Caki2 (cell line): ENCODE measurements at places on chromosomes 7 and 10.

- DNase-seq = peak; percentile 22
These were observed 49.3 kb downstream of the CALML3 start for GRCh38 chr10:5573968-5574641.

- no peak for DNase-seq
These were observed 28.8 kb downstream of the XPNPEP1 start for GRCh38 chr10:109894516-109894915.

- DNase-seq = no peak
These were observed 2.2 kb upstream of the MBLAC1 start for GRCh38 chr7:100124301-100125230.

DNA sequence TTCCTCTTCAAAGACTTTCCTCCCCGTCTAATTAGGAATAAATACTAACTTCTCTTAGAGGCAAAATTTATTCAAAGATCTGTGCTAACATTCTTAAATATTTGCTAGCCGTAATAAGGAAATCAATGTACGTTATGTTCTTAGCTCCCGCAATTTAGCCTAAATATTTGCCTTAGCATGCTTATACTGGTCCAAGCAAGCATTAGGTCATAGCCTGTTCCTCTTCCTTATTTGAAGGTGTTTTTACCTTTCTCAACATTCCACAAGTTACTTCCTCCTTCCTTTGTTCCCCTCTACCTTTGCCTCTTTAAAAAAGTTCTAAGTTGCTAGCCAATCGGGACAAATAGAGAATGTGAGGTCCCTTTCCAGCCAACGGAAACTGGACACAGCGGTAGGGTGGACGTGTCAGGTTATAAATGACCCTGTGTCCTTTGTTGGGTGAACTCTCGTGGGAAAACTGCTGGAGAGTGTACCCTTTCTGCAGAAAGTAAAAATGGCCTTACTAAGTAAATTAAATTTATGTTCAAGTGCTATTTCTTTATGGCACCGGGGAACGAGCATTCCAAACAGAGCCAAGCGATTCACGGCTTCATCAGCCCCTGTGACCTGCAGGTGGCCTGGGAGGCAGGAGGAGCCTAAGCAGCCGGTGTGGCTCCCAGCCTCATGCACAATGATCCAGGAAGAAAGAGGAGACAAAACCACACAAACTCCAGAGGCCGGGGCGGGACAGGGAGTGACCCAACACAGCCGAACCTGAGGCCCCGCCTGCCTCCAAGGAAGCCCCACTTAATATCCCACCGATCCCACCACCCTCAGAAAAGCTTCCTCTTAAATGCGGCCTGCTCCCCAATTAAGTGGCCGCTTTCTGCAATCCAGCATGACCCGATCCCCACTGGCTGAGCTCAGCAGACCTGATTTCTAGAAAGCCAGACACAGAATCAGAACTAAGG, 67.0 kb downstream of the ZRANB1 start:
- no peak for DNase-seq

DNA sequence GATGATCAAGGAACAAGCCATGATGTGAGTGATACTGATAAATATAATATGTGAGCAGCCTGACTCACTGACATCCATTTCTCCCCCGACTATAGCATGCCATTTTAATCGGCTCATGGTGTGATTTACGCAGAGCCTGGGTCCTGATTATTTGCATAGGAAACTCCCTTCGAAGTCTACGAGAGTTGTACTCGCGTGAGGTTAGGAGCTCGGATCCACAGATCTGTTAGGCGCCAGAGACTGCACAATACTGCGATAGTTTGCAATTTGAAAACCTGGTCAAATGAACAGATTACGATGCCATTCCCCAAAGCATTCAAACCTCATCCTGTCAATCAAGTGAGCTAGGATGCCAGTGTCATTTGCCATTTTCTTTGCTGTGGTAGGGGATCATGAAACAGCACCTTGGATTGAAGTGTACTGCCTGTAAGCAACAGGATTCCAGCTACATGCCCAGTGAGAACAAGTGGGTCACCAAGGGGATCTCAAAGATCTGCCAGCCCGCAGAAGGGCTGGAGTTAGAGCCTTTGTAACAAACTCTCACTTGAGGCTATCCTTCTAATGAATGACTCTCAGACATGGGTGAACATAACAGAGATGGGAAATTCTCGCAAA, 158.3 kb downstream of the FRMD4A start:
- DNase-seq = no peak

- DNase-seq = no peak
These were observed 35.8 kb upstream of the GNAI1 start for GRCh38 chr7:80098795-80099194.

DNA sequence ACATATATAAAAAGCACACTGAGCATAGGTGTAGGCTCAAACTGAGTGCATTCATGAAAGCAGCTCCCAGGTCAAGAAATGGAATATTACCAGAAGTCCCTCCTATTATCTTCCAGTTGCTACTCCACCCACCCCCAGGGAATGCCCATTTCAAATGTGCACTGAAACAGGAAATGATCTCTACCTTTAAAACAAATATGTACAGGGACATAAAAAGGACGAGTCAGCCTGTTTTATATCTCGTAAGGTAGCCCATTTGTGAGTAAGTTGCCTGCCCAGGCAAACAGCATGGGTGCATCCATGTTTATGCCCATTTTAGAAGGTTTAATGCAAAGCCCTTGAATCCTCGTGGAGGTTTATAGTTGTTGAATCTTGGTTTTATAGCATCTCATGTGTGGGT, 10.4 kb downstream of the FFAR4 start:
- DNase-seq = no peak

- no peak for DNase-seq
These were observed 64.9 kb downstream of the CTTNBP2 start for GRCh38 chr7:117808341-117808757.

DNA sequence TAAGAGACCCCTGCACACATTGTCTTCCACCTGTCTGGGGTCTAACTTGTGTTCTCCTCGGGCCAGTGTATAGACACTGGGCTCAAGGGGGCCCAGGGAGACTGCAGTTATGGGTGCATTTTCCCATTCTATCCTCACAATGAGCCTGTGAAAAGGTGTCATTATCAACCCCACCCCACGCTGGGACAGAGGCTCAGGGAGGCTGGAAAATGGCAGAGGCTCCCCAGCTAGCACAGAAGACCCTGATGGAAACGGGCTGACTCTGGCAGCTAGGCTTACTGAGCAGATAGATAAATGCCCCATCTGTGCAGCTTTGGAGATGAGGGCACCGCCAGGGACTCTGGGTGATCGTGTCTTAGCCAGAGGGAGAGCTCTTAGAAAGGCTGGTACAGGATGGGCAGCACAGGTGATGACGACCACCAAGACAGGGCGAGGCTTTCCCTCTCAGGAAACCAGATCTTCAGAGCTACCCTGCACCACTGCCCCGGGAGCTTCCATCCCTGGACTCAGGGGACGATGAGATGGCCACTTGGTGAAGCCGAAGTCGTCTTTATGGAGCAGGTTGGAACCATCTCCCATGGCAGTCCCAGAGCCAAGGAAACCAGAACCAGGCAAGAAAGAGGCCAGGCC, 58.2 kb upstream of the CHST15 start:
- DNase-seq = no peak

DNA sequence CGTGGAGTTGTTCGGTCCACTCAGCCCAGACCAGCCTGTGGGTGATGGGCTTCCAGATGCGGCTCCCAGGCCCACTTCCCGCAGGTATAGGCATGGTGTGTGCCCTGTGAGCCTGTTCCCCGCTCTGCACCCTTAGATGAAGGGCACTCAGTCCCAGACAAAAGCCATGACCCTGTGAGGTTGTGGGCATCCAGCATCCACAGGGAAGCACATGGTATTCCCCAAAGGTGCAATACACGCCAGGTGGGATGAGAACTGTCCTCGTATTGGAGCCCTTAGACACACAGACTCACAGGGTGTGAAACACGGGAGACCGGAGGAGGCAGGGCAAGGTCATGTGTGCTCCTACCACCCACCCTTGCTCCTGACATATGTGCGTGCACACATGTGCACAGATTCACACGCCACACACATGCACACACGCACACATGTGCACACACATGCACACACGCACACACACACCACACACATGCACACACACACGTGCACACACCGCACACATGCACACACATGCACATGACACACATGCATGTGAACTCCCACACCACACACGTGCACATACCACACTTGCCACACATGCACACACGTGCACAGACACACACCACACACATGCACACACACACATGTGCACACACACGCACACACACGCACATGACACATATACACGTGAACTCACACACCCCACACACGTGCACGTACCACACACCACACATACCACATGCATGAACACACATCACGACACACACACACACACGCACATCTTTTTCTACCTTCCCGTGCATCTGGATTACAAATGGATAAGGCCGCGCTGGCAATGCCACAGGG, 319.4 kb downstream of the WDR37 start:
- DNase-seq = no peak

DNA sequence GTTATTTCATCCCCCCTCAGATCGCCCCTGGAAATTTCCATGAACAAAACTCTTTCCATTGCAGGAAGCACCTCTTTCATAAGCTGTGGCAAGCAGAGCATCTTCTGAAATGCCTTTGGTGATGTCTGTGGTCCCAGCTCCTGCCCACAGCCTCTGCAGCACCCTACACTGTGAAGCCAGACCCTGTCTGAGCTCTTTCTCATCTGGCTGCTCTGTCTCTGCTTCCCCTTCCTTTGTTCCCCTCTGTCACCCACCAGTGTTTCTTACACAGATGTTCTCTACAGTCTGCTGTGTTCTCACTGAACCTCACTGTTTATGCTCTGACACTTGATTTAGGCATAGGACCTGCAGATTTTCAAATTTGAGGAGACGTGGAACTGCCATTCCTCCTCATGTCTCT, 1.9 kb upstream of the TAS2R39 start:
- no peak for DNase-seq
